ENCODE measurements at places on chromosomes 12 and 14.

DNA sequence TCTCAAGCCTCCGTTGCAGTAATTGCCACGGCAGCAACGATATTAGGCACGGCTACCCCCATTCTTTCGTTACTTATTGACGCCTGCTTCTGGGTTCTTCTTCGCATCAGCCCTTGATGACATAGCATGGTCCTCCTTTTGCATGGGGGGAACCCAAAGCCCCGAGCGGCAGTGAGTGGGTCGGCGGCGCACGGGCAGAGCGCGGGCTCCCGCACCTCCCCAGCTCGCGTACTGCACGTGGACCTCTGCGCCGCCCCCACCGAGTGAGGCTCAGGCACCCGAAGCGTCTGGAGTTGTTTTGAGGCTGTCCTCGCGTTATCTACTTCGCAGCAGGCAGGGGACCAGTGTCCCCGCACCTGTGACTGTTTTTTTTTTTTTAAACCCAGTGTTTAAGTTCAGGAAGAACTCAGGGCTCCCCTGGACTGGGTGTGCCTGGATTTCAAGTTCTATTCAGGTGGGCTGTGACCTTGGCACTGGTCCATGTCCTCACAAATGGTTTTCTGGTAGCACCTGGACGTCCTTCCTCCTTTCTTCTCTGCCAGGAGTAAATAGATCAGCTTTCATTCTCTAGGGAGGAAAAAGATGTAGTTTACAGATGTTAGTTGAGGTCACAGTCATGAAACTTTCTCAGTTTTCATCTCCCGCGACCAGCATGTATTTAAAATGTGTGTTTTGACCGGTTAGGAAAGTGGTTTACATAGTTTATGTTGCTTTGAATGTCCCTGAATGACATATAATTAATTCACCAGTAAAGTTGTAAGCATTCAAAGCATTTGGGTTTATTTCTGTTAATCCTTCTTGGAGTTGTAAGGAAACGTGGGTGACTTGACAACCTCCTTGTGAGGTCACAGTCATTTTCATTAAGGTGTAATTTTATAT, 1.4 kb upstream of the FOXN4 start:
- DNase-seq, result no peak

DNA sequence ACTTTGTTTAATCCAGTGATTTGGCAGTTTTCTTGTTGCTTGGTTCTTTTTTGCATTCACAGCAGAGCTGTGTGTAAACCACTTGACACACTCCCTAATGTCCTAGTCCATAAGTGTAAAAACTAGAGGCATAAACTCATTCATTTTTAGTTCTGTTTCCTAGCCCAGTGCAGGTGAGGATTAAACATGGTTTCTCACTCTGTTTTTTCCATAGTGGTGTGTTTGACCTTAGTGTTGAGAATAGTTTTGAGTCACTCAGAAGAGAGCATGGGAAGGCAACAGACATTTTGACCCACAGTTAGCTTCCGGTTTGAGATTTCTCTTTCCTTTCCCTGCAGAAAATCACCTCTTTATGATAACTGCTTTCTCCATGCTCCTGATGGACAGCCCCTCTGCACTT, 24.2 kb upstream of the GALNT16 start:
- no peak for DNase-seq

DNA sequence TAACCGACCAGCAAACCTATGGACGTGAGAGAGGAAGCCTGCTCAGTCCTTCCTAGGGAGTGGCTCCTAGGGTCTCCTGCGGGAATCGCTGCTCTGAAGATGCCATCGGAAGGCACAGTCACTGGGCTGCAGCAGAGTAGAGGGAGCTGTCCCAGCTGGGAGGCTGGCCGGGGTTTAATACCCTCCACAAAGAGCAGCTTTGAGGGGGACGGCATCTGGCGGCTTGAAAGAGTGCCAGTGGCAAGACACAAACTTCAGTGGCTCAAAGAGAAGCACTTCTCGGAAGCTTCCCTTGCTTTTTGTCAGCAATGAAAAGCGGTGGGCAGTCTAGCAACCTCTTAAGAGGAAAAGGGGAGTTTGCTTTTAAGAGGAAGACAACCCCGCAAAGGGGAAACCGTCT, 114.6 kb downstream of the TMEM132C start:
- DNase-seq, result no peak

DNA sequence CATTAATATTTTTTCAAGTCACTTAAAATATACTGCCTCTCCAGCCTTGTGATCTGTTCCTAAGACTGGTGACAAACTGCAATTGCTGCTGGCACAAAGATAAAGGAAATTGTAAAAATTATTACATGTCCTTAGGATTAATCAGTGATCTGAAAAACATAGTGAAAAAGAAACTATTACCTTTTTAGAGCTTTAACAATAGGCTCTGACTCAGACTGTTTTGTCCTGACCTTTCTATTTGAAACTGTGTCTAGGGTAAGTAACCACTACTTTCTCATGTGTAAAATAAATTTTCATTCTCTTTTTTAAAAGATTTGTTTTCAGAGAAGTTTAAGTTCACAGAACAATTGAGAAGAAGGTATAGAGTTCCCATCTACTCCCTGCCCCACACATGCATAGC, 80.4 kb upstream of the CLEC14A start:
- DNase-seq, result no peak

- DNase-seq, result peak; percentile 33
Observed at GRCh38 chr12:44286336-44286735, 450.5 kb downstream of the TMEM117 start.

GRCh38 chr12:91194500-91194899, 11.9 kb upstream of the DCN start:
- DNase-seq, result peak; percentile 70

All from epithelial cell of esophagus (primary cell).